AG04450 (cell line): ENCODE measurements at places on chromosomes 16 and 17. TPM values are rescaled to one million over a fixed set of nuclear protein-coding genes. Genes with fewer than 3 reads are reported as not detected.

- no peak for DNase-seq
Observed at GRCh38 chr17:15381707-15382106, 40.3 kb upstream of the TEKT3 start.

- DNase-seq = no peak
Observed at GRCh38 chr16:10318798-10319500, 66.9 kb upstream of the ATF7IP2 start.

DNA sequence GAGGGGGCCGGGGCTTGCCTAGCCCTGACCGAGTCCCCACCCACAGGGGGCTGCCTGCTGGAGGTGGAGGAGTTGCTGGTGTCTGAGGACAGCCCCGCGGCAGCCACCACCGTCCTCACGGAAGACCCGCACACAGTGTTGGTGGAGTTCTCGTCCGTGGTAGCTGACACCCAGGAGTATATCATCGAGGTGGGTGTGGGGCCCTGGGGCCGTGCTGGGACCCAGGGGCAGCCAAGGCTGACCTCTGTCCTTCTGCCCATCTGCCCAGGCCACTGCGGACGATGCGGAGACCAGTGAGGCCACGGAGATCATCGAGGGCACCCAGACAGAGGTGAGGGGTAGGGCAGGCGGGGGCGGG, 1.5 kb upstream of the DNASE1L2 start:
- DNase-seq = no peak

DNA sequence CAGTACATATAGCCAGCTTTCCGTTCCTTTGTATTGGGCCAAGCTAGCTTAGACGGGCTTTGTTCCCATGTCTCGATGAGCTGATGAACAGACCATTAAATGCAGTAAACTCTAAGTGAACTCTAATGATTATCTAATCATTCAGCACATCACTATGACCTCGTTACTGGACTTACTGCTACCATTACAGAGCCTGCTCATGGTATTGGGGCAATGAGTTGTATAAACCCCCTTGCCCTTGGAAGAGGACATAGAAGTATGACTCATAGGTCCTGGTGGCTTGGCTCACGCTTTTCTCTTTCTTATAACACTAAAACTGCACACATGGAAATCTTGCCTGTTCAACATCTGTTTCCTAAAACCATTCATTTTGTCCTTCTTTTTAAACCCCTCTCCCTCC, 93.6 kb upstream of the DYNLRB2 start:
- no peak for DNase-seq

PERCC1 gene
- polyA plus RNA-seq = not detected in 2 replicates
